ENCODE measurements at places on chromosomes 16 and 17. TPM values are rescaled to one million over a fixed set of nuclear protein-coding genes. Genes with fewer than 3 reads are reported as not detected.

The PRSS8 gene
- total RNA-seq = not detected

The PERCC1 gene
- total RNA-seq = 0.32 TPM

The SHBG gene
- 0.54 TPM for total RNA-seq

The ABCA10 gene
- total RNA-seq = 6.9 TPM

The PIGS gene
- total RNA-seq = 33.4 TPM

The GAA gene
- total RNA-seq = 45.3 TPM

The OR3A2 gene
- 0.11 TPM for total RNA-seq

The CRK gene
- 36.0 TPM for total RNA-seq

The ZNF598 gene
- total RNA-seq = 17.2 TPM

The KRTAP4-4 gene
- total RNA-seq = not detected

The RAMP2 gene
- 38.2 TPM for total RNA-seq

The CNTNAP1 gene
- total RNA-seq = 4.2 TPM

The CHST5 gene
- 0.22 TPM for total RNA-seq

Measured in Right ventricle myocardium superior (tissue), 1 donor.